Right hindlimb (tissue), 1 donor: ENCODE measurements at places on chromosomes 16 and 17.
A peak's percentile ranks its signal among the peaks of the same experiment; 100 is the strongest.

GRCh38 chr17:7843536-7844291 lies 9.7 kb downstream of the KDM6B start:
- peak; percentile 89 for DNase-seq

- no peak for DNase-seq
These were observed 28.3 kb downstream of the ARSG start for GRCh38 chr17:68319410-68320162.

GRCh38 chr17:45787656-45788055 lies 3.5 kb downstream of the CRHR1 start:
- no peak for DNase-seq

GRCh38 chr17:49760932-49761558 lies 2.9 kb downstream of the FAM117A start:
- no peak for DNase-seq

GRCh38 chr17:30415491-30415890 lies 36.8 kb downstream of the CPD start:
- DNase-seq: no peak

DNA sequence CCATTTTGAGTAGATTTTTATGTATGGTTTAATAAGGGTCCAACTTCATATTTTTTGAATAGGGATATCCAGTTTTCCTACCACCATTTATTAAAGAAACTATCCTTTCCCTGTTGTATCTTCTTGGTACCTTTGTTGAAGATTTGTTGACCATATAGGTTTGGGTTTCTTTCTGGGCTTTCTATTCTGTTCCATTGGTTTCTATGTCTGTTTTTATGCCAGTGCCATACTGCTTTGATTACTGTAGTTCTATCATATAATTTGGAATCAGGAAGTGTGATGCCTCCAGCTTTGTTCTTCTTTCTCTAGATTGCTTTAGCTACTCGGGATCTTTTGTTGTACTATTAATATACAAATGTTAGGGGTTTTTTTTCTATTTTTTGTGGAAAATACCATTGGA lies 46.5 kb downstream of the PPM1E start:
- no peak for DNase-seq

DNA sequence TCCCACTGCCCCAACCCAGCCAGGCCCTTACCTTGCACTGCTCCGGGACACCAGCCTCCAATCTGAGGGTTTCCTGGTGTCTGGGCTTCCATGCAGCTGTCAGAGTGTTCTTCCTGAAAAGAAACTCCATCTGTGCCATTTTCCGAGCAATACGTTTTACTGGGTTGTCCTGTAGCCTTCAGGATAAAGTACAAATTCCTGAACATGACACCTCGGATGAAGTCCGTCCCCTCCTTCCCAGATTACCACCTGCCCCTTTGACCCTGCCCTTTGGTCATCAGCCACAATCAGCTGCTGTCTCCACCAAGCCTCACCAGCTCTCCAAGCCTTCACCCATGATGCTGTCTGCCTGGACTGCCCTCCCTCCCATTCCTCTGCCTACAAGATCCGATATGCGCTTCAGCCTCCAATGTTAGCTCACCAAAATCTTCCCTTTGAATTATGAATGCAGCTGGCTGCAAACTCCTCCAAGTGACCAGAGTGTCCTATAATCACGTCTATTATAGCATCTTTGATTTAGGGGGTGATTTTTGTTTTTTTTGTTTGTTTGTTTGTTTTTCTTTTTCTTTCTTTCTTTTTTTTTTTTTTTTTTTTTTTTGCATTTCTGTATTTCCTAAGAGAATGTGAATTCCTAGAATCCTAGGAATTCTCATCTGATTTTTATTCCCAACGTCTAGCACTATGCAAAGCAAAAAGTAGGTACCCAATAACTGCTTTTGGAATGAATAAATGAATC lies 60.6 kb upstream of the KIFC3 start:
- no peak for DNase-seq

- no peak for DNase-seq
These were observed 705.5 kb downstream of the CDH11 start for GRCh38 chr16:64416216-64417005.

- DNase-seq: peak; percentile 24
These were observed 362.1 kb upstream of the CCL2 start for GRCh38 chr17:33892717-33893591.

GRCh38 chr17:64682261-64683181 lies 20.4 kb upstream of the SMURF2 start:
- DNase-seq: no peak

DNA sequence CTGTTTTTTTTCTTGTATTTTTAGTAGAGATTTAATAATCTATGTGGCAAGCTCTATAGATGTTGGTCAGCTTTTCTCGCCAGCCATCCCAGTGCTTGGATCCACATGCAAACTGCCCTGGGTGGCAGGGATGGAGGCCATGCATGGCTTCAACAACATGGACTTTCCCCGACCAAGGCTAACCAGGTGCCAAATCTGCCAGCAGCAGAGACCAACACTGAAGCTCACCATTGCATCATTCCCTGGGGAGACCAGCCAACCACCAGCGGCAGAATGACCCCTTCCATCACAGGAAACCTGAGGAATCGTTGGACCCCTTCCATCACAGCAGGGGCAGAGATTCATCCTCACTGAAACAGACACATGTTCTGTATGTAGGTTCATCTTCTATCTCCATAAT lies 27.7 kb upstream of the ERCC4 start:
- DNase-seq: no peak

- peak; percentile 42 for DNase-seq
These were observed 395.7 kb upstream of the ASIC2 start for GRCh38 chr17:33688771-33689170.

GRCh38 chr16:53515811-53516210 lies 12.8 kb upstream of the AKTIP start:
- no peak for DNase-seq

DNA sequence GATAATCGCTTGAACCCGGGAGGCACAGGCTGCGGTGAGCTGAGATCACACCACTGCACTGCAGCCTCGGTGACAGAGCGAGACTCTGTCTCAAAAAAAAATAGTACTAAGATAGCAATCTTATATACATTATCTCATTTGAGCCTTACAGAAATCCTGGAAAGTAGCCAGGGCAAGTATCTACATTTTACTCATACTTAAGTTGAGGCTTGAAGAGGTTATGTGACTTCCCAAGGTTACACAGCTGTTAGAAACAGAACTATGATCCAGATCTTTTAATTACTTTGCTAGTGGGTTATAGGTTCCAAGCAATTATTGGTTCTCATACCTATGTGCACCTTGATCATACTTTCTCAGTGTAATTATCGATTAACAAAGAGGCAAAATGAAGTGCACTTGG lies 15.4 kb downstream of the C17orf78 start:
- DNase-seq: no peak

- no peak for DNase-seq
These were observed 54.1 kb downstream of the FTO start for GRCh38 chr16:53757971-53758609.

GRCh38 chr16:85593494-85594221 lies 19.5 kb upstream of the GSE1 start:
- DNase-seq: no peak

- DNase-seq: no peak
These were observed 90.4 kb upstream of the PLEKHM1 start for GRCh38 chr17:45580924-45581323.

DNA sequence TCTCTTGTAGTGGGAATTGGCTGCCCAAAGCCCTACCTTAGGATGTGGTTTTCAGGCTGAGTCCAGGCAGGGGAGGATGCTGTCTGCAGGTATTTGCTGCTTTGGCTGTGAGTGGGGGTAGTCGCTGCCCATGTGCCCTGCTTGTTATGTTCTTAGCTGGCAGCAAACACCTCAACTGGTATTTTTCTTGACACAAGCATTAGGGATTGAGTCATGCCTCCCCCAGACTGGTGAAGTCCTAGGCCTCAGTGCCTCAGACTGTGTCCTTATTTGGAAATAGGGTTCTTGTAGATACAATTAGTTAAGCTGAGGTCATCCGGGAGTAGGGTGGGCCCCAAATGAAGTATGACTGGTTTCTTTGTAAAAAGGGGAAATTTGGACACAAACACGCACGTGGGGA lies 808.3 kb upstream of the EEF2KMT start:
- no peak for DNase-seq

- DNase-seq: peak; percentile 41
These were observed 88.1 kb upstream of the ASIC2 start for GRCh38 chr17:33381201-33381600.

DNA sequence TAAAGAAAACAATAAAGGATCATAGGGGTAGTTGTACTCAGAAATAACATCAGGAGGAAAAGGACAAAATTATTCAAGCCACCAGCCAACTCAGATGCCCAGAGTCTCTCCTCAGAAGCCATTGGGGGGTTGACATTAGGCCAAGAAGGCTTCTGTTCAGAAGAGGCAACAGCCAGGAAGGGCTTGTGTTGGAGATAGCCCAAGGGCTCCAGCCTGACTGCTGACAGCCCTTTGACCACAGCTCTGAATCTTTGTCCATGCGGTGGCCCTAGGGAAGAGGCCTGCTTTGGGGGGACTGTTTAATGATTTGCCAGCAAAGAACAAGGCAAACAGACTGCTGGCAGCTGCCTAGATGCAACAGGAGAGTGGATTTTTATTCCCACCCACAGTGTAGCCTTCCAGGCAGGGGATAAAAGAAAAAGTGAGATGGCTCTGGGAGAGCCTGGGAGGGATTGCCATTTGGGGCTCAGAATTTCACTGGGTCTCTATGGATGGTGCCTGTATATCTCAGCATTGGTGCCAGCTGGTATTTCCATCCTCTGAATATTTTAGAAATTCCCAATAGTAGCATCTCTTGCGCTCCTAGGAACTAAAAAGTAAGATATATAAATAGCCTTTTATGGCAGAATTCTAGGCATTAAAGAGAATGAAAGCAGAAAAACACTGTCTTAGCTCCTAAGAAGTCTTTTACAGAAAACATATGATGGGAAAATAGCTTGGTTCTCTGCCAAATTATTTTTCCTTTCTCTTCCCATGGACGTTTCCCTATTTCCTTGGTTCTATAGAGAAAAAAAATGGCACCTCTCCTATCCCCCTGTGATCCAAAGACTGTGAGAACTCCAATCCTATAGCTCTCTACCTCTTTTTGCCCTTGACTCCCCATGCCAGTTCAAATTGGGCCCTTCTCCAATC lies 29.4 kb upstream of the SUPT4H1 start:
- DNase-seq: peak; percentile 48

- DNase-seq: no peak
These were observed 306.1 kb upstream of the KIF2B start for GRCh38 chr17:53516636-53517035.

DNA sequence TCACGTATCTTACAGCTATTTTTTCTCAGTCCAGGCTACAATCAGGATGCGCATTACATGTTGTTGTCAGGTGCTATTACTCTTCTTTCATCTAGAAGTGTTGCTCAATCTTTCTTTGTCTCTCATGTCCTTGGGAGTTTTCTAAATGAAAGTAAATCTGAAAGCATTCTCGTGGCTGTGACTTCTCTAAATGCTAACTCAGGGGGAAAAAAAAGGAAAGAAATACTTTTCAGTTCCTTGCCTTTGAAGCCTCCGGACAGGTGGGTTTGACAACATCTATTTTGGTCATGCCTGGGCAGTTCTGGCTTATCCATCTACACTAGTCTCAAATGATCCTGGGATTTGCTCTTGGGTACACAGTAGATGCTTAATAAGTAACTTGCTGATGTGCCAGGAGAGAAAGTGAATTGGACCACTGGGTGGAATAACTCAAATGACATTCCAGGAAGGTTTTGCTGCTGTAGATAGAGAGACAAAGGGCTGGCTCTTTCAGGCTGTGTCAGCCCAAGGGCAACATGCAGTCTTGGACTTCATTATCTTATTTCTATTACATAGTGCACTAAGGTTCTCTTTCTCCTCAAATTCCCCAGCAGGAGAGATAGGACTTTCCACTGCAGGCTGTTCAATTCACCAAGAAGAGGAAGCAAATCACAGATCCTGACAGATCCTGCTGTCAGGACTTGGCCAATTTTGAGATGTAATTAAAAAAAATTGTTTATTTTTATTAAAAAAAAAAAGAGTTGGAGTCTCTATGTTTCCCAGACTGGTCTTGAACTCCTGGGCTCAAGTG lies 63.6 kb upstream of the NFAT5 start:
- no peak for DNase-seq

- no peak for DNase-seq
These were observed 107.3 kb downstream of the SPAG9 start for GRCh38 chr17:51013322-51013721.

DNA sequence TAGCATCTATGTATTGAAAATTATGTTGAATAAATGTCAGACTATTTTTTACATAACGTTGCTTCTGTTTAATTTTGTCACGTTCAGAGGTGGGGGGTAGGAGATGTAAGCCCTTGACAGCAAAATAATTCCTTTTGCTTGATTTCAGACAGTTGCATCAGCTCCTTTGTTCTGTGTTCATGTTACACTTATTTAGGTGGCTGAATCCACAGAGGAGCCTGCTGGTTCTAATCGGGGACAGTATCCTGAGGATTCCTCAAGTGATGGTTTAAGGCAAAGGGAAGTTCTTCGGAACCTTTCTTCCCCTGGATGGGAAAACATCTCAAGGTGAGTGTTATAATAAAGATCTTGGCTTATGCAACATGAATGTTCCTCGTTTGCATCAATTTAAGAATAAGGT lies 4.5 kb downstream of the HERPUD1 start:
- DNase-seq: no peak

DNA sequence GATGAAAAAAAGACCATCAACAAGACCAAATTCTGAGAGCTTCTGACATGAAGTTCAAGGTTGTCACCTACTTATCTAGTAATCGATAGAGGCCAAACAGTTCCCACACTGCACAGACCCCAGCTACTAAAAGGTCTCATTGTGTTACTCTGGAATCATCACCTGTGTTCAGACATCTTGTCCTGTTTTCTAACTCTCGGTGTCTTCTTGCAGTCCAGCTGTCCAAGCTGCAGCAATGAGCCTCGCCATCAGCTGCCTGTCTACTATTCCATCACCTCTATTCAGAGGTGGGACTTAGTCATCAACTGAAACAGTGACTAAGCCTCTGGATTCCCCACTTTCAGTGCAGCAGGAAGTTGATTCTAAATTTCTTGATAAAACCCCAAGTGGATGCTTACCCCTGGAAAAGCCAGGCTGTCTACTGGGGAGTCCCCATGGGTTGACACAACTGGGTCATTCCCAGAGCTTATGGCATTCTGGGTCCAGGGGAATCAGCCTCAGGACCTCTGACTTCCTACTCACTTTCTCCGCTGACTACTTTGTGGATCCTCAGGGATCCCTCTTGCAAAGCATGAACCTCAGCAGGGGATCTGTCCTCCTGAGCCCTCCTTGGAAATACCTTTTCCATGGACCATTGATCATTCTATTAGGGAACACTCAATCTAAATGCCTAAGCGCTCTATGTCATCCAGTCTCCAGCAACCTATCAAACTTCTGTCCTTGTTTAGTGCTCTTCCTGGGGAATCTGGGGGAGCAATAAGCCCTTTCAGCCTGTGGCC lies 46.5 kb downstream of the HNF1B start:
- DNase-seq: no peak

DNA sequence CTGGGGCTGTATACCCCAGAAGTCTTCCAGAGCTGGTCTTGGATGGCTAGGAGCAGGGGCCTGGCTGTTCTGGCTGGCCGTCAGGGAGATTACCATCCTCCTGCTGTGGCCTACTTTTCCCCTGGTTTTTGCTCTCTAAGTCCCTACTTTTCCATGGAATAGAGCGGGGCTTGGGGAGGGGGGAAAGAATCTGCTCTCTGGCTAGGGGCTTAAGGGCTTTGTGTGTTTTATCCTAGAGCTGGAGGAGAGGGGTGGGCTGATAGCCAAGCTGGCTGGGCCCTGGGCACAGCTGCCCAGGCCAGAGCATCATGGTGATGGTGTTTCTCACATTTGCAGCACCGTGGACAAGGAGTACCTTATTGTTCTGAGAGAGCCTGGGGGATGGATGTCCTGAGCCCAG lies 3.6 kb downstream of the NRN1L start:
- DNase-seq: no peak

GRCh38 chr17:47701608-47702007 lies 7.6 kb downstream of the TBKBP1 start:
- DNase-seq: peak; percentile 55
